ENCODE measurements at places on chromosomes 1 and 21.

GRCh38 chr1:150141452-150141851, 8.3 kb upstream of the PLEKHO1 start:
- DNase-seq, result no peak

DNA sequence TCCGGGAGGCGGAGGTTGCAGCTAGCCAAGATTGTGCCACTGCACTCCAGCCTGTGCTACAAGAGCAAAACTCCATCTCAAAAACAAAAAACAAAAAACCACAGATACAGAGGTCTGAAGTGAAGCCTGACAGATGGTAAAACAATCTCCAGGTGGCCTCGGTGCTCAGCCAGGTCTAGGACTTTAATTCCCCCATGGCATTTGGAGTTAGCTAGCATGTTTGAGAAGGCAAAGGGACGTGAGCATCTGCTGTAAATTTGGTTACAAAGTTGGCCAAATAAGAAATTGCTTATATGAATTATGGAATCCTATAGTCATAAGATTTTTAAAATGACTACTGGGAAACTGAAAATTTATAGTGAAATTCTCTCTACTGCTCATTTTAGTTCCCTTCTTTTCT, 98.3 kb upstream of the FMN2 start:
- DNase-seq, result no peak

- no peak for DNase-seq
Observed at GRCh38 chr1:85330214-85330631, 53.8 kb upstream of the BCL10 start.

- DNase-seq, result no peak
Observed at GRCh38 chr1:33358795-33359503, 38.1 kb upstream of the A3GALT2 start.

DNA sequence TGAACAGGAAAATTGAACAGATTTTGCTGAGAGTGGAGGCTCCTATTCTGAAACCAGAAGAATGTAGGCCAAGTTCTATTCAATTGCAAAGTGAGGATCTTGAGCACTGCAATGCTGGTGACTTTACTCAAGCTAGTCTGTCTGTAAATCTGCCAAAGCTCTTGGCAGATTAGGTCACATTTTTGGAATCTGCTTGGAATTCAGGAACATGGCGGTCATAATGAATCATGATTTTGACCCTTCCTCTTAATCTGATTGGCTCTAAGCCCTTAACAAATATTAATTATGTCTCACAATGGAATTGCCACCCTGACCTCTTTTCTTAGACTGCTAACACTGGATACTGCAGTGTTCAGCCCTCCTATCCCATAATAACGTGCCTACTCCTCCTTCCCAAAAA, 7.2 kb upstream of the GNG12 start:
- no peak for DNase-seq

GRCh38 chr1:26282401-26282918, 2.6 kb downstream of the SH3BGRL3 start:
- DNase-seq, result no peak

DNA sequence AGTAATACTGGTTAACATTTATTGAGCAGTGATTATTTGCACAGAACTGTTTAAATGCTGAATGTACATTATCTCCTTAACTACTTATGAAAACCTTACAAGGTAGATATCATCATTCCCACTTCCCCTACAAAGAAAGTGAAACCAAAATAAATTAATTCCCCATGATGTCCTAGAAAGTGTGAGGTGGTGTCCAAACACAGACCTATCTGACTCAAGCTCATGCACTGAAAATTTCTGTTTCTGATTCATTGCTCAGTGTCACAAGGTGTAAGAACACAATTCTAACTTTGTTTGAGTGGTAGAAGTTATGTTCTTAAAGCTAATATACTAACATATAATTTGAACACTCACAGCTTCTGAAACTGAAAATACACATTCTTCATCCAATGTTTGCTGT, 178.7 kb downstream of the MRPL39 start:
- DNase-seq, result no peak

DNA sequence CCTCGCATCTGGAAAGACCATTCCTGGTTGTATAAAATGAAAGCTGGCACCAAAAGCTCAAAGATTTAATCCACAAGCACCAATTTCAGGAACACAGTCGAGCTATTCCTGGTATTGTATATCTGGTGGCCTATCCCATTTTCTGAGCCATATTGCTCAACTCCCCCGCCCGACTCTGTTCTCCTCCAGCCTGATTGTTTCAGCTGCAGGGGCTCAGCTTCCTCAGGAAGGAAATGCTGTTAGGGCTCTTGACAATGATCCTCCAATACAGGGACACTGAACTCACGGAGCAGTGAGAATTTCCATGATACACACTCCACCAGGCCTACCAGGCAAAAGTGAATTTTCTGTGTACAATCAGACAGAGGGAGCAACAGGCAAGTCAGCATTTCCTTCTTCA, 16.9 kb upstream of the TDRD10 start:
- DNase-seq, result no peak

DNA sequence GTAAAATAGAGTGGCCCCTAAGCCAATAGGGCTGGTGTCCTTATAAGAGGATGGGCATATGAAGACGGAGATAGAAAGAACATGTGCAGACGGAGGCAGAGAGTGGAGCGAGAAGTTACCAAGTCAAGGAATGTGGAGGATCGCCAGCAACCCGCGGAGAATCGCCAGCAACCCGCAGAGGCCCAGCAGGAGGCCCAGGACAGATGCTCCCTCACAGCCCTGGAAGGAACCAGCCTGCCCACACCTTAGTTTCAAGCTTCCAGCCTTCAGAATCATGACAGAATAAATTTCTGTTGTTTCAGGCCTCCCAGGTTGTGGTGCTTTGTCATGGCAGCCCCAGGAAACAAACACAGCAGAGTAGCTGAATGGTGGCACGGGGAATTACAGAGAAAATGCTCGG, 9.6 kb downstream of the CLDN14 start:
- DNase-seq, result no peak
